Calu3 (cell line): ENCODE measurements at places on chromosomes 6 and 20. TPM values are rescaled to one million over a fixed set of nuclear protein-coding genes. Genes with fewer than 3 reads are reported as not detected.

- DNase-seq = no peak
Observed at GRCh38 chr6:158847786-158848185, 28.6 kb upstream of the EZR start.

Gene MEP1A
- not detected in 2 replicates for total RNA-seq

DNA sequence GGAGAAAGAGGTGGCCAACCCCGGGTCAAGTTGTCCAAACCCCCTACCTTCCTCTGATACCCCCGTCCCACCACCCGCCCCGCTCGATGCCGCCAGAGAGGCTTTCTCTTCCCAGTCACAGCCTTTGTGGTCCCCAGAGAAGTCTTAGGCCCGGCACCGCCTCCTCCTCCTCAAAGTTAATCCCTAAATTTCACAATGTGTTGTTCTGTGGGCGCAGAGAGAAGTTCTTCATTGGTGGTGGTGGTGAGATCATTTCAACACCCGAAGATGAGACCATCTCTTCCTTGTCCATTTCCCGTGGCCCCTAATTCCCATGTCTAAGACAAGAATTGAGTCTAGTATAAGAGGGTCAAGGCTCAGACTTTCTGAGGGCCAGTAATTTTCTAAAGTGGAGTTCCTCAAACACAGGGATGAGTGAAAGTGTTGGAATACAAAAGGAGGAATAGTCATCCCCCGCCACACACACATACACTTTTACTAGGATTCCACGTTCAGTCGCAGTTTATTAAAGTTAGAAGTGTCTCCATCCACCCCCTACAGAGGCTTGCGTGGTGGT is 10.4 kb downstream of the TRIM31 start:
- no peak for DNase-seq

DNA sequence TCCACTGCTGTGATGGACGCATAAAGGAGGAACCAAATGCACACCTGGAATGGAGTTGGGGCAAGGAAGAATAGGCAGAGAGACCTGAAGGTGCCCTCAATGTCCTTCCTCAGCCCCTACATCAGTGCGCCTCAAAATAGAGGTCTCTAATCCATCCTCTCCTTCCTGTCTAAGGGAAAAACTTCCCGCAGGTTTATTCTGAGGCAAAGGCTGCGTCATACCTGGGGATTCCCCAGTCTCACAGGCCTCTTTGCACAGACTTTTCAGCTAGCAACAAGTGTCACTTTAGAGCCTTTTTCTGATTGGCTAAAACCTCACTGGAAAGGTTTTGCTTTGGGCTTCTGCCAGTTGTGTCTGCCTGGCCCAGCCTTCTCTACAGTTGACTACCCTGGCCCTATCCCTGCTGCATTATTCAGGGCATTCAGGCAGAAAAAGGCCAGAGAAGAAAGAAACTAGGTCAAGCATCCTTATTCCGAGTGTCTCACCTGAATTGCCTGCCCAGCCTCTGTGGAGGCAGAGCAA is 1.8 kb upstream of the HLA-DQB1 start:
- DNase-seq = peak; percentile 89

- no peak for DNase-seq
Observed at GRCh38 chr20:53606364-53606985, 12.8 kb upstream of the ZNF217 start.

DNA sequence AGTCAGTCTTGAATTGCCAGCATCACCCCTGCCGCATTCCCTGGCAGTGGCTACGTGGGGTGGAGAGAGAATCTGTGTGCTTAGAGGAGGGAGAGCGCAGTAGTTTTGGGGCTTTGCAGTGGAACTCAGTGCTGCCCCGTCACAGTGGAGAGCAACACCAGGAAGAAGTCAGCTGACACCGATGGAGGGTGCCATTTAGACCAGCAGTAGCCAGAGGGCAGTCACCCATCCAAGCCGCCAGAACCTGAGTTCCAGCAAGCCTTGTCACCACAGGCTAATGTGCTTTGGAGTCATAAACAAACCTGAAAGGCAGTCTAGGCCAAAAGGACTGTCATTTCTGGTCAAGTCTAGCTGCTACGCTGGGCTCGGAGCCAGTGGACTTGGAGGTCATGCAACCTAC is 22.0 kb upstream of the PERP start:
- no peak for DNase-seq

Gene ZSCAN23
- total RNA-seq = 1.8 and 3.7 TPM in 2 replicates

GRCh38 chr6:3918469-3918868 is 69.3 kb downstream of the FAM50B start:
- no peak for DNase-seq

GRCh38 chr20:57622579-57623381 is 2.6 kb upstream of the ZBP1 start:
- peak; percentile 96 for DNase-seq

- no peak for DNase-seq
Observed at GRCh38 chr6:44311767-44312166, 1.4 kb downstream of the AARS2 start.

DNA sequence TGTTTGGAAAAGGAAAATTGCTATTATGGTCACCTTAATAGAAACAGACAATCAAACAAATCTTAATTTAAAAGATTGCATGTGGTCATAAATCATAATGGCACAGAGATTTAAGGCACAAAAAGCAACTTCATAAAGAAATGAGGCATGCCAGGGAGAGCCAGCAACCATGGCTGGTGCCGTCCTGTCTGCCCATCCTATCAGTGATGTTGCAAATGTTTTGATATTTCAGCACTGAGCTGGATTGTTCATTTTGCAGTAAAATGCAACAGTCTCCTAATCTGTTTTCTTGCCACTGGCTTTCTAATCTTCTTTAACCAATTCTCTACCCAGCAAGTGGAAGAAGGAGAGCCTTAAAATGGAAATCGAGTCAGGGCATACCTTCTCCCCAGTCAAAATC is 249.8 kb downstream of the SAMD5 start:
- no peak for DNase-seq

DNA sequence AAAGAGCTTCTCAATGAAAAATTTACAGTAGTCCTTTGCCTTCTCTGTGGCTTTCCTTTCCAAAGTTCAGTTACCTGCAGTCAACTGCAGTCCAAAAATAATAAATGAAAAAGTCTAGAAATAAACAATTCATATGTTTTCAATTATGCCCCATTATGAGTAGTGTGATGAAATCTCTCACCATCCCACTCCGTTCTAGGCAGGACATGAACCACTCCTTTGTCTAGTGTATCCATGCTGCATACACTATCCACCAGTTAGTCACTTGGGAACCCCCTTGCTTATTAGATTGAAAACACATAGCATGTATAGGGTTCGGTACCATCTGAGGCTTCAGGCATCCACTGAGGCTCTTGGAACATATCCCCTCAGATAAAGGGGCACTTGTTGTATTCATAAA is 80.6 kb upstream of the EYA4 start:
- no peak for DNase-seq

GRCh38 chr20:10970109-10970508 is 296.3 kb upstream of the JAG1 start:
- DNase-seq = no peak

DNA sequence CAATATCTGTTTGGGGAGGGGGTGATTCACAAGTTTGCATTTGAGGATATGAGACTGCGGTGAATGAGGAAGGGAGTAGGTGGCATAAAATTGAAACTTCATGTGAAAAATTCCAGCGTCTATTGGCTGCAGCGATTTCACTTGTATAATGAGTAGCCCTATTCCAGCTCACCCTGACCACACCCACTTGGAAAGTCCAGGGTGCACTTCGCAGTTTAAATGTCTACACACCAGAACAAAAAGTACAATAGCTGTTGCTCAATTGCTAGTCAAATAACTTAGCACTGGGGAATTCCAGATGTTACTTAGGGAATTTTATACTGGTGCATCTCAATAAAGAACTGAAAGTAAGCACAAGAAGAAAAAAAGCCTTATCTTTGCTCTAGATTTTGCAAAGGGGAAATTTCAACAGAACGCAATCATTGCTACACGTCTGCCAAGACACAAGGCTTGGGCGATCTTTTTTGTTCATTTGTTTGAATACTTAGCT is 6.3 kb downstream of the TNFAIP3 start:
- DNase-seq = peak; percentile 63

Gene SFT2D1
- total RNA-seq = 76.4 and 82.4 TPM in 2 replicates

Gene HLA-DRA
- 173 and 283 TPM in 2 replicates for total RNA-seq

Gene NNAT
- not detected in 2 replicates for total RNA-seq

Gene MYLK4
- 0.73 TPM in 2 replicates for total RNA-seq

- no peak for DNase-seq
Observed at GRCh38 chr20:20289331-20289730, 78.6 kb upstream of the INSM1 start.

GRCh38 chr20:50520222-50520880 is 10.2 kb downstream of the PTPN1 start:
- no peak for DNase-seq

DNA sequence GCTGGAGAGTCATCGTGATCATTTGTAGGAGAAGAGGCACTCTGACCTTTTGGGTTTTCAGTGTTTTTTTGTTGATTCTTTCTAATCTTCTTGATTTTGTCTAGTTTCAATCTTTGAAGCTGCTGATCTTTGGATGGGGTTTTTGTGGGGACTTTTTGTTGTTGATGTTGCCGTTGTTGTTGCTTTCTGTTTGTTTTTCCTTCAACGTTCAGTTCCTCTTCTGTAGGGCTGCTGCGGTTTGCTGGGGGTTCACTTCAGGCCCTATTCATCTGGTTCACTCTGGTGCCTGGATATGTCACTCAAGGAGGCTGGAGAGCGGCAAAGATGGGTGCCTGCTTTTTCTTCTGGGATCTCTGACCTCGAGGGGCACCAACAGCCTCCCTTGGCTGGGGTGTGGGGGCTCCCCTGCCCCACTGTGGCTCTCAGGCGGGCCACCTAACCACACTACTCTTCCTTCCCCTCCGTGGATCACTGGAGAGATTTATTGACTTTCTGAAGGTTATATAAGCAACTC is 21.5 kb upstream of the TMEM244 start:
- no peak for DNase-seq

DNA sequence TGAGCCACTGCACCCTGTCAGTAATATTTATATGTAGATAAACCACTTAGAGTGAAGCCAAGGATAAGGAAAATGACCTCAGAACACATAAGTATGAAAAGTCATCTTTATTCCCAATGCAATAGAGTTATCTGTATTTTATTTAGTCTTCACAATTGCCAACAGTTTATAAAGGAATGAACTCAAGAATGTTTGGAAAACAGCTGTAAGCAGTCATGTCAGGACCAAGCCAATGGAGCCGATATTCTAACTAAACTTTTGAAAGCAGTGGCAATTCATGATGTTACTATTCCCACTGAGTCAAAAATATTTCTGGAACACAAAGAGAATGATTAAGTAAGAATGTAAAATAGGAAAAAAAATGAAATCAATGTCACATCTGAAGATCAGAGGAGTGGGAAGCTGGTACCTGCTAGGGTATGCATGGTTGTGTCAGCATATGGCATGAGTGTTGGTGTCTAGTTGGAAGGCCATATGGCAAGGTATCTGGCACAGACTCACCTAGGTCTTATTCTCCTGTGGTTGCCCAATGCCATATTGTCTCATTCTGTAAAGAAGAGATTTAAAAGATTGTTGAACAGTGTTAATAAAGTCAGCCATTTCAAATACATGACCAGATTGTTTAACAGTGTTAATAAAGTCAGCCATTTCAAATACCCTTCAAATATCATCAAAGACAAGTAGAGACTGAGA is 118.2 kb downstream of the ADAT2 start:
- no peak for DNase-seq

- DNase-seq = no peak
Observed at GRCh38 chr6:42293386-42293977, 75.8 kb upstream of the MRPS10 start.

GRCh38 chr20:38304845-38305447 is 990 bp downstream of the BPI start:
- peak; percentile 84 for DNase-seq
